ENCODE measurements at places on chromosomes 1 and 21.

GRCh38 chr21:33975548-33976081, 60.0 kb upstream of the ATP5PO start:
- DNase-seq = peak; percentile 79

DNA sequence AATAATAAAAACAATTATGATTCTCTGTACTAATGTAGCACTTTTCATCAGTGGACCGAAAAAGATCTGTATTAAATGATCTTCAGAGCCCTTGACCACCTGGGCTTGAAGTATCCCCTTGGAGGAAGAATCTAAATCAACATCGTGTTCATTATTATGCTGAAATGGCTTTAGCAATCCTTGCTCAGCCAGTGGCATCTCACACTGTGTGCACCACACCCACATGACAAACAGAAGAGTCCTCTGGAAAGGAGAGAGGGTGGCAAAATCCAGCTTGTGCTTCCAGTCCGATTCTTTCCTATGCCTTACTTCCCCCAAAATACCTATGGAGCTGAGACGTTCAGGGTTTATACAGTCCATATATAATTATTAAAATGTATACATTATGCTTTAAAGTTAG, 318.5 kb upstream of the RUNX1 start:
- no peak for DNase-seq

- DNase-seq = no peak
Measured at GRCh38 chr1:89587729-89588161, 45.2 kb upstream of the LRRC8C start.

DNA sequence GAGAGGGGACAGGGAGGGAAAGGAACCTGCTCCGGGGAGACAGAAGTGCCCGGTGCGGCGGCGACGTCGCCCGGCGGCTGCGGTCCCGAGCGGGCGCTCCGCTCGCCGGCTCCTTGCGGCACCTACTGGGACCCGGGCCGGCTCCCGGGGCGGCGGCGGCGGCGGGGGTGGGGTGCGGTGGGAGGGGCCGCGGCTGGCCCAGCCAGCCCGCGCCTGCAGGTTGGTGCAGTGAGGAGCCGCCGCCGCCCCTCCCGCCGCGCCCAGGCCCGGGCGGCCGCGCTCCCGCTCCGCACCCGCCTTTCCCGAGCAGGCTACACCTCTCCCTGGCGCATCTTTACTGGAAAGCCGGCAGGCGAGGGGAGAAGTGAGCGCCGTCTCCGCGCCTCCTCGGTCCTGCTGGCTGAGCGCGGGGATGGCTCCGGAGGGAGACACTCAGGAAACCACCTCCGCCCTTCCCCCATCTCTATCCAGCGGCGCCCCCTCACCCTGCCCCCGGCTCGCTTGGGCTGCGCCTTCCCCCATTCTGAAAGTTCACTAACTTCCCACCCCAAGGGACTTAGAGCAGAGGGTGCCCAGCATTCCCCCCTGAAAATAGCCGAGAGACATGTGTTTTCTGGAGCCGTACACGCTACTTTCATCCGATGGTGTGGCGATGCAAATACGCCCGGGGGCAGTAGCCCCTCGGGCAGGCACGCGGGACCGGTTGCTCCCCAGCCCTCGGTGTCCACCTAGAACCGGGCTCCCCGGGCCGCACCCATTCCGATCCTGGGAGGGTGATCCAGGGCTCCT, at the start of gene PLD5:
Gene PLD5 (minus strand): TSS at position 127 of the 789 bp plus-strand sequence.
- no peak for DNase-seq

- DNase-seq = no peak
Measured at GRCh38 chr1:76835203-76835602, 32.1 kb upstream of the ST6GALNAC5 start.

- DNase-seq = no peak
Measured at GRCh38 chr1:1827089-1827848, 49.0 kb upstream of the NADK start.

DNA sequence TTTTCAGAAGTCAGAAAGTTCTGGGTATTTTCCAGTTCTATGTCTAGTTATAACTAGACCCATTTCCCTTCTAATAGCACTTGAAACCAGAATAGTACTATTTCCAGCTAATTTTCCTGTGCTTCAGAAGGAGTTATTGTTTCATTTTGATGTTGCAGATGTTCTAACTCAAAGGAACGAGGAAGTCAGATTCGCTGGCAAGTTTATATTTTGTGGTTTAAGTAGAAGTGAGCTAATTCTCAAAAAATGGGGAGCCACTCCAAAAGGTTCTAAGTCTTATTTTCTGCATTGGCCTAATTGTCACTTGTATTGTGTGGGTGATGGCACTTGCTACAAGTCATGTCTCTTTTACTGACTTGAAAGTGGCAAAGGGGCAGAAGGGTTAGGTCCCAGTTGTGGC, 18.1 kb downstream of the CCDC185 start:
- DNase-seq = no peak

GRCh38 chr1:16075337-16076030, 2.0 kb upstream of the FAM131C start:
- no peak for DNase-seq

DNA sequence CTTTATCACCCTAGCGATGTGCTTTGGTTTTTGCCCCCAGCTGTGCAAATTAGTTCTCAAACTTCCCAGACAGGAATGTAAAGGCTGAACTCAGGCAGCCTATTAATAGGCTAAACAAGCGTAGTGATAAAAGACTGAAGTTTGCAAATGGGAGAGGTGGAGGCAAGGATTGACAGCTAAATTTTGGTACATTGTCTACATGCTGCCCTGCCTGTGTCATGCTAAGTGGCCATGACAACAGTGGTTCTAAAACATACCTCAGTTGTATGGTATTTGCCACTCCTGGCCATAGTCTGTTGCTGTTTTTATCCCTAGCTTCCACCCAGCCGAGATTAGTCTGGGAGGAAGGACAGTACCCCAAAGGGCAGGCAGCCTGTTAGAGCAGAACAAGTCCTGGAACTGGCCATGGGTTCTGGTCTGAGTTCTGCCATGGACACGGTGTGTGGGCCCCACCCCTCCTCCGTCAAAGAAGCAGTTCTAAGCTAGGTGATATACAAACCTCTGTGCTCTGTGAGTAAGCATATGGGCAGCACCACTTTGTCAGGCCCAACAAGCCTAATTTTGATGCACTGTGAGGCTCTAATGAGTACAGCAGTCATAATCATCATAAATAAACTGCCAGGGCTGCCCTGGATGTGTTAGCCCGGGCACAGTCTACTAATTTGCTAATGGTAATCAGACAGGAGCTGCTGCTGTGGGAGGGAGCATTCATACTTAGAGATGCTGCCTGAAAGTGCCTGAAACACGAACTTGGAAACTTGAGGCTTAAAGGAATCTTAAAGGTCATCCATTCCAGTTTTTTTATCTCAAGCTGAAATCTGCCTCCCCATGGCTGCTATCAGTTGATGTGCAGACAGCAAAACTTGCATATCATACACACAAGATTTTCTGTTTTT, 177.1 kb downstream of the HHAT start:
- no peak for DNase-seq

DNA sequence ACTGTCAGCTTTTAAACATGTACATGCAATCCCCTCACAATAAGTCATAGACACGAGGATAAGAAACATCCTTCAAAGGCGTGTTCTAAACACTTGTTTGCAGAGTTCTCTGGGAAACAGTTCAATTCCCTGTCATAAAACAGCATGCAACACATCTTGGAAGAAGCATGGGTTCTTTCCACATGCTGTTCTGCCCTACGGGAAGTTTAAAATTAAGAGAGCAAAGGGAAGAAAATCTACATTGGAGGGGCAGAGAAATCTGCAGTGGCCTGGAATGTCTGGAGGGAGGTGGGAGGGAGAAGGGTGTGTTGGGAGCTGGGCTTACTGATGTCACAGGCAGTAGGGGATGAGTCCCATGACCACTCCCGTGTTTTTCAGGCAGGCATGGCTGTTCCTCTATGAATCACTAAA, 98.3 kb upstream of the SLC2A1 start:
- no peak for DNase-seq

GRCh38 chr1:16091296-16091695, 17.8 kb upstream of the FAM131C start:
- no peak for DNase-seq

DNA sequence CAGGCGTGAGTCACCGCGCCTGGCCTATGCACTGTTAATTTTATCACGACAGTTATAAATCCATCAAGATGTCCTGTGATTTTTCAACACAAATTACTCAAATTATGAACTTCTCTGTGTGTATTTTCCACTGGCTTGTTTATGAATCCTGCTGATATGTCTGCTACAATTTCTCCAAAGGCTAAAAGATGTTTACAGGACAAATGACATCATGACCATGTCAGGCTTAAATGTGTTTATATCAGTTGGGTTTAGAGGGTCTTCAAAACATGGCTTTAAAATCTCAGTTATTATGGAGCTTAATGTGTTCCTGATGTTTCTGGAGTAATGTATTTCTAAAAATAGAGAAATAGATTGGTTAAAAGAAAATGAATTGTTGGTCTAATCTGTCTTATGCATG, 44.0 kb upstream of the ERG start:
- DNase-seq = no peak

GRCh38 chr1:182714546-182714945, 30.2 kb upstream of the RGS8 start:
- DNase-seq = no peak

GRCh38 chr1:244236101-244236500, 185.0 kb downstream of the ZBTB18 start:
- DNase-seq = no peak

GRCh38 chr1:158989424-158989823, 20.3 kb upstream of the IFI16 start:
- DNase-seq = no peak

- no peak for DNase-seq
Measured at GRCh38 chr1:44646261-44647110, 27.8 kb downstream of the TMEM53 start.

GRCh38 chr1:16924216-16924918, 2.6 kb downstream of the CROCC start:
- no peak for DNase-seq

DNA sequence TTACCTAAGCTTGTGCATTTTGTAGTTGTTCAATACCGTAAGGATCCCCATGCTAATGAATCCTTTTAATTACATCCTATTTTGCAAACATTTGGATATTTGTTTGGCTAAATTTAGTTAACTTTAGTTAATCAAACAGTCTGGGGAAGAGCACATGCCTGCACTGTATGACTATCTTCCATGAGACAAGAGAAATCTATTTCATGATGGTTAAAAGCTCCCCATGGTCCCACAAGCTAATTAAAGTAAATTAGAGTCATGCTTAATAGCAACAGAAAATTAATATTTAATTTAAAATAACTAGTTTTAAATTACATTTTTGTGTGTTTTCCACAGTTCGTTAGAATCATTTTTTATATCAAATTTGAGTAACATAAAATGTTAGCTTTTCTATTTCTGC, 95.4 kb upstream of the S1PR1 start:
- DNase-seq = no peak

DNA sequence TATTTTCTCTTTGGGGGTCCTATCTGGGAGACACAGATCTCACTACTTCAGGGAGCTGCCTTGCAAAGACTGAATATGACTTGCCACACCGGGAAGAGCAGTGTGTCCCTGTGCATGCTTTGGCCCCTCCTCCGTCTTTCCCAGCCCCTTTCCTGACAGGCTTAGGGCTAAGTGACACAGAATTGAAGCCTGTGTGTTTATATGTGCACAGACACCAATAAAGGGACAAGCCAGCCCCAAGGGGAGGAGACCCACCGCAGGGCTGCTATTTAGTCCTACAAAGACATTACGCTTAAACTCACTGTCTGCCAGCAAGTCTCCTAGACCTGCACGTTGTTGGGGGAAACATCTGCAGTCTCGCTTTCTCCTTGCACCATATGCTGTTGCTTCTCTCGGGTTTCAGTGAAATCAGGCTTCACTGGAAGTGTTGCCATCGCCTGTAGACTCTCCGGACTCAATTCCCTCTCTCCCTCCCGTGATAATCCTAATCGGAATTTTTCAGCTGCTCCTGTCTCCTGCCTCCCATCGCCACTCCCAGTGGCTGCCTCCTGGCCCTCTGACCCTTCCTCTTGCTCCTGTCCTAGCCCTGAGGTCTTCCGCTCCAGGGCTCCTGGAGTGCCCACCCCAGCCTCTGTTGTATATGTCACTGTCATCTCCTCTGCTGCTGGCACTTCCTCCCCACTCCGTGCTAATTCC, 58.5 kb upstream of the LRRC53 start:
- DNase-seq = no peak

DNA sequence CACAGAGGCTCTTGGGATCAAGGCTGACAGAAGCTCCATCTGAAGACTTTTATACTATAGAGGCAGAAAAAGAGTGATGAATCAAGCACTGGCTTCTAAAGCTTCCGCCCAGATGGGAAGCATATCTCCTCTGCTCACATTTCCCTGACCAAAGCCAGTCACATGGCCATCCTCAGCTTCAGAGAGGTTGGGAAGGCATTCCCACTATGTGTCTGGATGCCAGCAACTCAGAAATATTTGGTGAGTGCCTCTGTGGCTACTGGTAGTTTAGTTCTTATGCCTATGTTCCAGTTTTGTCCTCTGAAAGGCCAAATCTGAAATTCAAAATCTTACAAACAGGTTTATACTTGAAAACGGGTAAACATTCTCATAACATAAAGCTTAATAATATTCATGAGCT, 9.9 kb upstream of the DISC1 start:
- DNase-seq = no peak

DNA sequence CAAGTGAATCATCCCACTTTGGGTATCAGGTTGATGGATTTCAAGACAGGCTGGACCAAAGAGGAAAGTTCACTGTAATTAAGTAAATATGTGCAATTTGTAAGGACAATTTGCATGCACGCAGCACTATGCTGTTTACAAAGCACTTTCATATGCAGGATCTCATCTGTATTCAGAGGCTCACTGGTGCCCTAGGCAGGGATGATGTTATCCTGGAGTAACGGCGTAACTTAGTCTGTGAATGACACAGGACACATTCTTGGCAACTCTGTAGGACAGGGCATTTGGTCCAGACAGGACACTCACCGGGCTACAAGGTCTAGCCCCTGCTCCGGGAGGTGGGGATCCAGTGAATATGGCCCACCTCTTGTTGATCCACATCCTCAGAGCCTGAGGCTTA, 365.4 kb upstream of the DUSP10 start:
- no peak for DNase-seq

GRCh38 chr1:197062692-197063091, 4.4 kb downstream of the F13B start:
- DNase-seq = no peak

GRCh38 chr1:225845571-225846259, 35.8 kb downstream of the EPHX1 start:
- DNase-seq = peak; percentile 47

All from activated CD4-positive, alpha-beta T cell treated with anti-CD3 and anti-CD28 coated beads, Interleukin-2, amount 50 U/mL, for 48 hours (primary cell).